Fibroblast of pulmonary artery (primary cell): ENCODE measurements at places on chromosomes 3 and 15.

- no peak for DNase-seq
Observed at GRCh38 chr3:108605491-108605890, 16.0 kb downstream of the DZIP3 start.

DNA sequence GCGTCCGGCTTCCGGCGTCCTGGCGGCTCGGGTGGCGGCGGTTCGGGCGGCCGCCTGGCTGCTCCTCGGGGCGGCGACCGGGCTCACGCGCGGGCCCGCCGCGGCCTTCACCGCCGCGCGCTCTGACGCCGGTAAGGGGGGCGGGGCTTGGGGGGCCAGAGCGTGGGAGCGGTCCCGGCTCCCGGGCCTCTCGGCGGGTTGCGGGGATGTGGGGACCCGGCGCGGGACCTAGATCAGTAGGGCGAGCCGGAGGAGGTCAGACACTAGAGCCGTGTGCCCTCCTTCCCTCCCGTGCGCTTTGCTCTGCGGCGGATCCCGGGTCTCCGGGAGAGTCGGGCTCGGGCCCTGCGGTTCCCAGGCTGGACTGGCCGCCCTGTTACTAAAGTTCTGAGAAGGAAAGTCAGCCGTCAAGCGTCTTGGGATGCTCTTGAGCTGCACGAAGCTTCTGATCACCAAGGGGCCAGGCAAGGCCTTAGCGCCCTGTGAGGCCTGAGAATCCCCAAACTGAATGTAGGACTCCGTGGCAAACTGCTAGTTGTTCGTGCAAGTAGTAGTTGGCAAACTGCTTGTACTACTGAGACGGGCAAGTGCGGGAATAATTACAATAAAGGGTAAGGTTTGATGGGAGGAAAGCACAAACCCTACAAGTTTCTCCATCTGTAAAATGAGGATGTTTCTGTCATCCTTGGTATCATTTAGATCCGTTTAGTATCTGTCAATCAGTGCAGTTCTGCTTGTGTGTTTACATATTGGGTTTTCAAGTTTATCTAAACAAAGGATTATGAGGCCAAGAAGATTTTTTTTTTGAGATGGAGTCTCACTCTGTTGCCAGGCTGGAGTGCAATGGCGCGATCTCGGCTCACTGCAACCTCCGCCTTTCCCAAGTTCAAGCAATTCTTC lies 587 bp downstream of the PIGX start:
- peak; percentile 63 for DNase-seq

DNA sequence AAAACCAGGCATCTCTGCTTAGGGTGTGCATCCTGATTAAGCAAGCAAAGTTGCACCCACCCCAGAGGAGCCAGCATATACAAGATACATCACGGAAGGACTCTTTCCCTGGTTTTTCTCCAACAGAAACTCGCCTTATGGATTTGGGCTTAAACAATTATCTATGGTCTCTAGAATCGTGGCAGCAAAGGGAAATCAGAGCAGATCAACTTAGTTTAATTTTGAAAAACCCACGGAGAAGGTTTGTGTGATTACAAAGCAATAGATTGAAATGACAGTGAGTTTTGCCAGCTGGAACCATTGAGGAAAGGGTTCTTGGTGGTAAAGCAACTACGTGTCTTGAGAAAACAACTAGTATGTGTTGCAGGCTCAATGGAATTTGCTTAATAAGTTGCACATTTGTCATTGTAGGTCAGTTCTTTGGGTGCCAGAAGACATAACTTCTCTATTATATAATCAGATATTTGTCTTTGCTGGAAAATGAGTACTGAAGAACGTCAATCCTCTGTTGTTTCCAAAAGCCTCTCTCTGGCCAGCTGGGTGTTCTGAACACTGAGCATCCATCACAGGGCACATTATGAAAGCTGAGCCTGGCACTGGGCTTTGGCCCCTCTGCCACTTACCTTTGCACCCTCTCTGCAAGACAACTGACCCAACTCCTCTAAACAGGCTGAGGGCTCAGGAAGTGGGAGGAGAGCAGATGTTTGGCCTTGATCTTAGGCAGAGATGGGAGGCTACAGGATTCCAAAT lies 75.7 kb upstream of the FBN1 start:
- no peak for DNase-seq

DNA sequence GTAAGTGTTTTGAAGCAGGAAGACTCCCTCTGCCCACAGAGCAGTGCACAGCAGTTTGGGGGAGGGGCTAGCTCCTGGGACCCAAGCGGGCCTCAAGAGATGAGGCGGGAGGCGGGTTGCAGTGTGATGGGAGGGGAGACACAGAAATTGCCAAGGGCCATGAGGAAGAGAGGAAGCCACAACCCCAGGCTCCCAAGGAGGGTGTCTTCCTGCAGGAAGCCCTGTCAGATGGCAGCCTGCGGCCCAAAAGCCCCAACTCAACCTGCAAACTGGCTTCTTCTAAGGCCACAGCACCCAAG lies 7.3 kb upstream of the ISLR2 start:
- DNase-seq, result no peak

DNA sequence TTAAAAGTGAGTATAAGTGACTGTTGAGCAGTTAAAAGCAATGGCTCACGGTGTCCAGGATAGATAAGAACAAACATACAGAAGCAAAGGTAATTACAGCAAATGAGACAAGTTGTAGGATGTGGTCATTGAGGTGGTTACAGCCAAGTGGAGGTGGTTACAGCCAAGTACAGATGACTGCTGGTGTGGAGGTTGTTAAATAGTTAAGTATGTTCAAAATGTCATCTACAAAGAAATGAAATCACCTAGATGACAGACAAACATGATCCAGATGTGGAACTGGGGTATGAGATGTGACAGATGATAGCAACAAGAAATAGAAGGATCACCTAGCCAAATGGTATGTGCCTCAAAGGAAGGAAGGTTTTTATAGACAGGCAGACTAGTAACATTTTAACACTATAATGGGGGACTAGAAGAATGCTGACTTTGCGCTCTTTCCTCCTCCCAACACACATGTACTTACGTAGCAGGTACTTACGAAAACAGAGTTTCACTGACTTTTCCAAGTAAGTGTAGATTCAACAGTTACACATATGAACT lies 6.8 kb upstream of the ANKRD28 start:
- no peak for DNase-seq

DNA sequence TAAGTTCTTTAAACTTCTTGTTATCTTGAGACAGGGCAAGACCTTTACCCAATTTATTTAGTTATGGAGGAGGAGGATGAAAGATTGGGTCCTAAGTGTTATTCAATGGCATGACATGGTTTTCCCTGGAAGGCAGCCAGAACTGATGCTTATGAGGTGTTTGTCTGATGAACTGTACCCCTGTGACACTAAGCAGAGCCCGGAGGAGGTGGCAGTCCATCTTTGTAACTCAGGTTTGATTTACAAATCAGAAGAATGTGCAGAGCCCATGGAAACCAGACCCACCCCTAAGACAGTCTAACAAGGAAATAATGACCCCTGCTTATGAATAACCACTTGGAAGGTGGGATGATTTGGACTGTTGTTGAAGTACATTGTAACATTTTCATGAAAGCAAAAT lies 878.6 kb upstream of the NR2F2 start:
- no peak for DNase-seq
